ENCODE measurements at places on chromosomes 1 and 21.

DNA sequence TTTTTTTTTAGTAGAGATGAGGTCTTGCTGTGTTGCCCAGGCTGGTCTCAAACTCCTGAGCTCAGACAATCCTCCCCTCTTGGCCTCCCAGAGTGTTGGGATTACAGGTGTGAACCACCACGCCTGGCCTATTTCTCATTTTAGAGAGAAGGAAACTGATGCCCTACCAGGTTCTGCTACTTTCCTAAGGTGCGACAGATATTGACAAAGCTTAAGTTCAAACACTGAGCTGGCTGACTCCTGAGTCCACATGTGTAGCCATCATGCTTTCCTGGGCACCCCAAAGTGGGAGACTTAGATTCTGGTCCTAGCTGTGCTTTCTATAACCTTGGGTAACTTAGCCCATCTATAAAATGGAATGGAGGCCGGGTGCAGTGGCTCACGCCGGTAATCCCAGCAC is 5.1 kb upstream of the TMEM222 start:
- DNase-seq, result no peak

DNA sequence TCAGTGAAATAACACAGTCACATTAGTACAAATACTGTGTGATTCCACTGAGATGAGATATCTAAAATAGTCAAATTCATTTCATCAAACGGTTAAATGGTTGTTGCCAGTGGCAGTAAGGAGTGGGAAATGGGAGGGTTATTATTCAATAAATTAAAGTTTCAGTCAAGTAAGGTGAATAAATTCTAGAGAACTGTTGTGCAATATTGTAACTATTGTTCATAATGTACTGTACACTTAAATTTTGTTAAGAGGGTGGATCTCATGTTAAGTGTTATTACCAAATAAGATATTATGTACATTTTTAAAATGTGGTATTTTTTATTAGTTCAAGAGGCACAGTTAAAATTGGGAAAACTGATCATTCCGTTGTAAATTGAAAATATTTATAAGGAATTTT is 463.3 kb upstream of the BRINP3 start:
- DNase-seq, result no peak

DNA sequence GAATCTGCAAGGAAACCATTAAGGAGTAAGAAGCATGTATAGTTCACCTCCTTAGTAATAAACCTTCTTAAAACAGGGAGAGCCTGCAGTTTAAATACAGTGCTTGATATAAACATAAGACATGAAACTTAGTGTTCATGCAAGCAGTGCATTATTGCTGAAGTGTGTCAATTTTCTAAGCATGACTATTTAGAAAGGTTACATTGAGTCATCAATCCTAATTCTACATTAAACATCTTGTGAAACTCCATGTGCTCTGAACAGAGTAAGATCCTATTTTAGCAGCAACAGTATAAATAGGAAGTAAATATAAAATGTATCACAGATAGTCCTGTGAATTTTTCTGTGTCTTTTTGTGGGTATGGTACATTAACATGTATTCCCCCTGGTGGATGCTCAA is 135.5 kb downstream of the ESRRG start:
- peak; percentile 53 for DNase-seq

- no peak for DNase-seq
Measured at GRCh38 chr1:34715139-34715538, 39.7 kb upstream of the GJB5 start.

DNA sequence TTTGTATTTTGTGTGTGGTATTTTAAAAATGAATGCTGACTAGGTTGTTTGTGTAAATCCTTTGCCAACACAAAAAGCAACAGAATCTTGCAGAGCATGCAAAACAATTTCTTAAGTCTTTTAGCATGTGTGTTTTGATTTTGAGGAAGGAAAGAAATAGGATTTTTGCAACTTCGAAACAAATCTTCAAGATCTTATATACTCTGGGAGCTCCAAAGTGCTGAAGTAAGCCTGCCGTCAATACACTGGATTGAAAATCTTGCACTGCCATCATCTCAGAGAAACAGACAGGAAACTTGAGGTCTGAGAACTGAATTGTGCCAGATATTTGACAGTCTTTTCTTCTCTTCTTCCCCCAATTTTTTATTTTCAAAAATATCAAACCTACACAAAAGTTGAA is 29.3 kb upstream of the DISP1 start:
- no peak for DNase-seq

- no peak for DNase-seq
Measured at GRCh38 chr1:234330843-234331215, 42.4 kb upstream of the COA6 start.

GRCh38 chr1:150068109-150068435 is 496 bp downstream of the VPS45 start:
- DNase-seq, result no peak

DNA sequence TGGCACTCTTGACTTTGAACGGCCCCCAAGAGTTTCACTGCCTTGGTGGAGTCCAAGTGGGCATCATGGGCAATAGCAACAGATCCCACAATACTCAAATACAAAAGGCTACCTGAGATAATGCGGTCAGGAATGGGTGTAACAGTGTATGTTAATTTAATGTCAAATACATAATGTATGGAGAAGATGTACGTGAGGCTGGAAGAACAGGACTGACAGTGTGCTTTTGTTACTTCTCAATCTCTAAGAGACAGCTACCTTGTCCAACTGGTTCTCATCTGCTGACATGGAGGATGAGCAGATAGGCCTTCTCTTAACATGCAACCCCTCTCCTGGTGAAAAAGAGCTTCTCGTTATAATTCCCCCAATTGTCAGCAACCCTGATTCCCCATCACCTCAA is 167.2 kb downstream of the APP start:
- no peak for DNase-seq

GRCh38 chr1:229221106-229222019 is 49.5 kb upstream of the RAB4A start:
- peak; percentile 76 for DNase-seq

DNA sequence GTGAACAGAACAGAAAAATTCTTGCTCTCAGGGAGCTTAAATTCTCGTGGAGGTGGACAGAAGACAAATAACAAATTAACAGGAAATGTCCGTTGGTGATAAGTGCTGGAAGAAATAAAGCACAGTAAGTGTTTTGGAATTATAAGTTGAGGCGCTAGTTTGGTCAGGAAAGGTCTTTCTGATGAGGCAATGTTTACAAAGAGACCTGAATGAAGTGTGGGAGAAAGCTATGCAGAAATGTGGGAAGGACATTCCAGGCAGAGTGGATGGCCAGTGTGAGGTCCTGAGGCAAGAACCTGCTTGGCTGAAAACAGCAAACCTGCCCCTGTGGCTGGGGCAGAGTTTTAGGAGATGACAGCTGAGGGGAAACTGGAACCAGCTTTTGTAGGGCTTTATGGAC is 23.3 kb downstream of the NGF start:
- DNase-seq, result peak; percentile 87

DNA sequence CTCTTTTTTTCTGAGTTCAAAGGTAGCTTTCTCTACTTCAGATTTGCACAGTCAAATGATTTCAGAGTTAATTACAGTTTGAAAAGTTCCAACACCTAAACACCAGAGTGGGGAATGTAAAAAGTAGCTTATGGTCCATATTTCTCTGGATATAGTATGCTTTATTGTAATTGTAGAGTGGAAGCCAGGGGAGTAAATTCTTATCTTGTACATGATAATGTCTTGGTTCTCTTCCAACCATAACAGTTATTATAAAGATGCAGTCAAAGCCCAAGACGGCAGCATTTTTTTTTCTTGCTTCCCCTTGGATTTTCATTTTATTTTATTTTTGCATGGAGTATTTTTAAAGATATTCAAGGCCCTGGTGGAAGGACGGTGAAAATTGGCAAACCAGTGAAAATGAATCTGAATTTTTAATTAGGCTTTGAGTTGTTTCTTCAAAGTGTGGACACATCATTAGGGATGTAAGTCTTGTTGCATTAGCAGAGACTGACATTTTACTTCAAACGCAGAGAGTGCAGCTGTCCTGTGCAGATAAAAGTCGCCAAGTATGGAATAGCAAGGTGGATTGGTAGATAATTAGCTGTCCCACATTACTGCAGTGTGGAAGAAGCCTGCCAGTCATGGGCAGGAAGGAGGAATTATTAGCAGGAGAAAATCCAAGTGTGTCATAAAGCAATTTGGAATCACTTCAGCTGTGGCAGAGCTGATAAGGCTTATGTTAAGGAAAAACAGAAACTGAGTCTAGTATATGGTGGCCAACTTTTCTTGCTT is 11.3 kb downstream of the CACHD1 start:
- no peak for DNase-seq

DNA sequence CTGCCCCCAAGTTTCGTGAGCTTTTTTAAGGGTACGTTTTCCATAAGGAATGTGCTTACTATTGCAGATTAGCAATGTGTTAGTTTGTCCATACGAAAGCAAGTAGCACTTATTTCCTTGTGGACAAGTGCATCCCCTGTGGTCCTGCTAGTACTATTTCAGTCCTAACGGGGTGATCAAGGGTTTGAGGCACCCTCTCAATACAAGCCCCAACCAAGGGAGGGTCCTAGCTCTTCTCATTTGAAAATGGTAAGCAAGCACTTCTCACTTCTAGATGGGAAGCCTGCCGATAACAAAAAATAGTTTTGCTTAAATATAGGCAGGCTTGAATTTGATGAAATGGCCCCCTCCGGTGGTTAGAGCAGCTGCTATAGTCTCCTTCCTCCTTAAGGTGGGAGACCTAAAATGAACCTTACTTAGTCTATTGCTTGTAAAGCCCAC is 64.0 kb upstream of the HMCN1 start:
- peak; percentile 64 for DNase-seq

DNA sequence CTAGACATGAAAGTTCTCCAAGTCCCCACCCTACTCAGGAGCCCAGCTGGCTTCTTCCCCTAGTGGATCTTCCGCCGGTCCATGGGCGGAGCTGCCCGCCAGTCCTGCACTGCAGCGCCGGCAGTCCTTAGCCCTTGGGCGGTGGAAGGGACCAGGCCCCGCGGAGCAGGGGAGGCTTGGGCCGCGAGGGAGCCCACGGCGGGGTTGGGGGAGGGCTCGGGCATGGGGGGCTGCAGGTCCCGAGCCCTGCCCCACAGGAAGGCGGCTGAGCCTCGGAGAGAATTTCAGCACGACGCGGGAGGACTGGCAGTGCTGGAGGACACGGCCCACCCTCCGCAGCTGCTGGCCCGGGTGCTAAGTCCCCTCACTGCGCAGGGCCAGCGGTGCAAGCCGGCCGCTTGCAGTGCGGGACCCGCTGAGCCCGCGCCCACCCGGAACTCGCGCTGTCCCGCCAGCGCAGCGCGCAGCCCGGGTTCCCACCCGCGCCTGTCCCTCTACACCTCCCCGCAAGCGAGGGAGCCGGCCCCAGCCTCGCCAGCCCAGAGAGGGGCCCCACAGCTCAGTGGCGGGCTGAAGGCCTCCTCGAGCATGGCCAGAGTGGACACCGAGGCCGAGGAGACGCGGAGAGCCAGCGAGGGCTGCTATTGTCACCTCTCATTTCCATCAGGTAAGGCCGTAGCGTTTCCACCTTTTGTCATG is 1398.6 kb downstream of the MRPL39 start:
- no peak for DNase-seq

DNA sequence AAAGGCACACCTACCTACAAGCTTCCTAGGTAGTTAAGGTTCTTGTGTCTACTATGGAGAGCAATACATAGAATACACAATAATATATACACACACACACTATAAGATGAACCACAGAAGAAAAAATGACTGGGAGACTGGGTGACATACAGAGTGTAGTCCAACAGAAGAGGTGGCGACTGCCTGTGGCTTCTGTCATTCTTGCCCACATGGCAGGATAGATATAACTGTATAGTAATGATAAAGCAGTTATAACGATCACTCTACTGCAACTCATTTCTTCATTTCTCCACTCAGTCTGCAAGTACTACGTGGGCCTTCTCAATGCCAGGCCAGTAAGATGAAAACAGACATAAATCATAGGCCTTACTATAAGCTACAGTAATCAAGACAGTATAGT is 113.8 kb upstream of the EDN2 start:
- DNase-seq, result no peak

- DNase-seq, result no peak
Measured at GRCh38 chr1:236850077-236850979, 55.2 kb downstream of the MTR start.

GRCh38 chr1:197985351-197985750 is 68.2 kb downstream of the LHX9 start:
- peak; percentile 8 for DNase-seq

DNA sequence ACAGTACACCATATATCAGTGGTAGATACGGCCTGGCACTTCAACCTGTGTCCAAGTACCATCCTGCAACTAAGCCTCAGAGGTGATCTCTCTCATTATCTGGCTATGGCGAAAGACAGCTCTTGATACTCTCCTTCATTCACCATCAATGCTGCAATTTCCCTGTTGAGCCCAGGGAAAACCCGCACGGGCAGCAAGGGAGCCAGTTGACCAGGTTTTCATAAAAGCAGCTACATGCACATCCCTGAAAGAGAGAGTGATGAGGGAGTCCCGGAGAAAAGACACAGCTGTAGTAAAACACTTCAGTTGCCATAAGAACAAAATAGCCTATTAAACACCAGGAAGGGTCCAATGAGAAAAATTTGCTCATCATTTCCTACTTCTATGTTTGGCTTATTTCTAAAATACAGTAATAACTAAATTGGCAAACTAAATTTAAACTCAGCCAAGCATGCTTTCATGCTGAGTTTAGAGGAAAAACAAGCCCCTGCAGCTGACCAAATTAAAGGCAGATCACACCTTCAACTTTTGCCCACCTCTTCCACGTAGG is 68.3 kb downstream of the CAPZB start:
- no peak for DNase-seq

DNA sequence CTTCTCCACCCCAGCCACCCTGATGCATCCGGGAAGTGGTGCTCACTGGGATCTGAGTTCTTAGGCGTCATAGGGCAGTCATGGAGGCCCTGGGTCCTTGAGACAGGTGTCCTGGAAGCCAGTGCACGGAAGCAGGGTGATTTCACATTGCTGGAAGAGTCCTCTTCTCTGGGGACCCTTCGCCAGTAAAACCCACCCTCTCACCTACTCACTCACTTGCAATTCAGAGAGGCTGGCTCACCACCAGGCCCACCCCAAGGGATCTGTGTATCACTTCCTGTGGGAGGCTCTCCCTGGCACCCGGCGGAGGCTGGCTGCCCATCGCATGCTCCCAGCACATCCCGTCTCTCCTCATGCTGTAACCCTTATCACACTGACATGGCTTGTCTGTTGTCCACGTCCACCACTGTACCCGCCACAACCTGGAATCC is 40.2 kb upstream of the EPS8L3 start:
- no peak for DNase-seq

GRCh38 chr1:145740269-145740668 is 21.0 kb downstream of the CD160 start:
- peak; percentile 76 for DNase-seq

GRCh38 chr1:222991908-222992307 is 151.1 kb downstream of the TLR5 start:
- DNase-seq, result no peak

Data from bronchial epithelial cell (primary cell).